Muscle of arm (tissue), 14 donors: ENCODE measurements at places on chromosomes 4 and X.

DNA sequence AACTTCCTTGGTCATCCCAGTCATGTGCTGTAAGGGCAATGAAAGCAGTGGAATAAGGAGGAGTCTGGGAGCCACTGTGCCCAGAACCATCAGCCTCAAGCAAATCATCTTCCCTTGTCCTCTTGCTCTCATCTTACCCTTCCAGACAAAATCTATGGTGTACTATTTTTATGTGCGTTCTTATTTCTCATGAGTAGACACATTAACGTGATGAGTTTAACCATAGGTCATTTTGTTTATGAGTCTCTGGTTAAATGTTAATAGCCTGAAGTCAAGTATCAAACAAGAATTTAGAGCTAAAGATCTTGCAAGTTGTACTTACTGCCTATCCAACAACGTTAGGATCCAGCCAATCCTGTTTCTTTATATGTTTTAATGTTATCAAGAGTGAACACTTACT lies 495.3 kb downstream of the SPRY1 start:
- DNase-seq: no peak

DNA sequence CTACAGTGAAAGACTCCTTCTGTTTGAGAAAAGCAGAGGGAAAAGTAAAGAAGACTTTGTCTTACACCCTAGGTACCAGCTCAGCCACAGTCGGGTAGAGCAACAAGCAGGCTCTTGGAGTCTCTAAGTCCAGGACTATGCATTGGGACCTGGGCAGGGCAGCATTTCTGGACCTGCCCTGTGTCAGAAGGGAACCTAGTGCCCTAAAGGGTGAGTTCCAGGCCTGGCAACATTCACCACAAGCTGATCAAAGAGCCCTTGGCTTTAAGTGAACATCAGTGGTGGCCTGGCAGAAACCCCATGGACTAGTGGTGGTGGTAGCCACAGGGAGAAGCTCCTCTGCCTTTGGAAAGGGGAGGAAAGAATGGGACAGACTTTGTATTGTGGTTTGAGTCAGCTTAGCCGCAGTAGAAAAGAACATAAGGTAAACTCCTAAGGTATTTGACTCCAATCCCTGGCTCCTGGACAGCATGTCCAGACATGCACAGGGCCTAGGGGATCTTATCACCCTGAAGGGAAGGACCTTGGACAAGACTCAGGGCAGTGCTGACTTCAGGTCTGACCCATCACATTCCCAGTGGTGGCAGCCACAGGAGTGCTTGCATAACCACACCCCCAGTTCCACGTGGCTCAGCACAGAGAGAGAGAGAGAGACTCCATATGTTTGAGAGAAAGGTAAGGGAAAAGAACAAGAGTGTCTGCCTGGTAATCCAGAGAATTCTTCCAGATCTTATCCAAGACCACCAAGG lies 32.6 kb downstream of the CCDC158 start:
- DNase-seq: no peak

DNA sequence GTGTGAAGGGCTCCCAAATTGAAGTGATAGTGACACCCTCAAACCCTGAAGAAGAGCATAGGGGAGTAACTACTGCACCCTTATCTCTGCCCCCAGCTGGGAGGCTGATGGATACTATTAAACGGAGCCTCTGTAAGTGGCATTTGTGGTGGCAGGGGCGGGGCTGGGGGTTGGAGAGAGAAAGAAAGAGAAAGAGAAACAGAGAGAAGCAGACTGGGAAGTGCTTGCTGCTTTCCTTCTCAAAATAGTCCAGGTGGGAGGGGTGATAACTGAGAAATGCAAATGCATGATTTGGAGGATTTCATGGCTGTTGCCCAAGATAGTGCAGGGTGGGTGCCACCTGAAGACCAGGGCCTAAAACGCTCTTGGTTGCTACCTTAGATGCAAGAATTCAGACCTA lies 253.5 kb upstream of the GATB start:
- no peak for DNase-seq

GRCh38 chr4:138047290-138047689 lies 194.9 kb downstream of the SLC7A11 start:
- DNase-seq: no peak

DNA sequence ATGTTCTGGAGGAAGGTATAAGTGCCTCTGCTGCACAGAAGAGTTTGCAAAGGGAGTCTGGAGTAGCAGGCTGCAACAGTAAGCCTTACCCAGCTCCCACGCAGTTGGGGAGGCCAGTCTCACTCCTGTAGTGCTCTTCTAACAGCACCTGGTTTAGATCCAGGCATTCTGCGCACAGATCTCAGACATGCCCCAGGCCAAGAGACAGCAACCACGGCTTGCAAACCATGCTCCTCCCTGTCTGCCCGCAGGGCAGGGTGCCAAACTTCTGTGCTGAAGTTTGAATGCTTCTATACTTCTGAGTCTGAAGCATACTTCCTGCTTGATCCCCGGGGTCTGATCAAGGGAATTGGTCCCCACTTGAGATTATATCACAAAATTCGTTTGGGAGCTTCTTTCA lies 106.3 kb downstream of the LINC00632 start:
- DNase-seq: peak; percentile 1

- no peak for DNase-seq
Observed at GRCh38 chr4:5957076-5957475, 61.2 kb downstream of the C4orf50 start.

DNA sequence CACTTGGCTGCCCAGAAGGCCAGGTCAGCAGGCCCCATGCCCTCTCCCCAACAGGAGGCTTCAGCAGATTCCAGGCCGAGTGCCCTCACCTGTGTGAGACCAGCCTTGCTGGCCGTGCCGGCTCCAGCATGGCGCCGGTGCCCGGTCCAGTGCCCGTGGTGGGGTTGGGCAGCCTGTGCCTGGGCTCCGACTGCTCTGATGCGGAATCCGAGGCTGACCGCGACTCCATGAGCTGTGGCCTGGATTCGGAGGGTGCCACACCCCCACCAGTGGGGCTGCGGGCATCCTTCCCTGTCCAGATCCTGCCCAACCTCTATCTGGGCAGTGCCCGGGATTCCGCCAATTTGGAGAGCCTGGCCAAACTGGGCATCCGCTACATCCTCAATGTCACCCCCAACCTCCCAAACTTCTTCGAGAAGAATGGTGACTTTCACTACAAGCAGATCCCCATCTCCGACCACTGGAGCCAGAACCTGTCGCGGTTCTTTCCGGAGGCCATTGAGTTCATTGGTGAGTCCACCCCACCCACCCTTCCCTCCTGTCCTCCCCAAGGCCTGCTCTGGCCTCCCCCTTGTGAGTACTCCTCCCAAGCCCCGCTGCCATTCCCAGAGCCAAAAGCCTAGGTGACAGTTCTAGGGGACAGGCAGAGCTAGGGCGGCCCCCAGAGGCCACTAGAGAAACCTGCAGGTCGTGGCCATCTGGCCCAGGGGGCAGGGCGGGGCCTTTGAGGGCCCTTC lies 2.3 kb downstream of the DUSP9 start:
- no peak for DNase-seq

DNA sequence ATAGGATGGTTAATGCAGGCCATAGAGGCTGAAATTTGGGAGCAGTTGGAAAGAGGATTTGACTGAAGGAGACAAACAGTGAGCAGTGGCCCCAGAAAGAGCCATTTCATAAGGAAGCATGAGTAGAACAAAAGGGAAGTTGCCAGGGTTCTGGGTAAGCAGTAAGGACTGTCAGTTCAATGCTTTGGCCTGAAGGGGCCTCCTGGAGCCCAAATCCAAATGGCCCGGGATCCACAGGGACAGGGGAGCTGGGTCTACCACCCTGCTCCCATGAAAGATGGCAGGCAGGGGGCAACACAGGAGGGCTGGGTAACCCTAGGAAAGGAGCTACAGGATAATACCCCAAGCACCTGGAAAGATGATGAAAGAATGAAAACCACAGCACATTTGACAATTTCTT lies 4.1 kb upstream of the INTS6L start:
- no peak for DNase-seq

- DNase-seq: no peak
Observed at GRCh38 chr4:8643441-8643840, 50.9 kb downstream of the CPZ start.

GRCh38 chr4:6926681-6927478 lies 17.3 kb downstream of the TBC1D14 start:
- DNase-seq: no peak
